ENCODE measurements at places on chromosomes 11 and 22. TPM values are rescaled to one million over a fixed set of nuclear protein-coding genes. Genes with fewer than 3 reads are reported as not detected.

DNA sequence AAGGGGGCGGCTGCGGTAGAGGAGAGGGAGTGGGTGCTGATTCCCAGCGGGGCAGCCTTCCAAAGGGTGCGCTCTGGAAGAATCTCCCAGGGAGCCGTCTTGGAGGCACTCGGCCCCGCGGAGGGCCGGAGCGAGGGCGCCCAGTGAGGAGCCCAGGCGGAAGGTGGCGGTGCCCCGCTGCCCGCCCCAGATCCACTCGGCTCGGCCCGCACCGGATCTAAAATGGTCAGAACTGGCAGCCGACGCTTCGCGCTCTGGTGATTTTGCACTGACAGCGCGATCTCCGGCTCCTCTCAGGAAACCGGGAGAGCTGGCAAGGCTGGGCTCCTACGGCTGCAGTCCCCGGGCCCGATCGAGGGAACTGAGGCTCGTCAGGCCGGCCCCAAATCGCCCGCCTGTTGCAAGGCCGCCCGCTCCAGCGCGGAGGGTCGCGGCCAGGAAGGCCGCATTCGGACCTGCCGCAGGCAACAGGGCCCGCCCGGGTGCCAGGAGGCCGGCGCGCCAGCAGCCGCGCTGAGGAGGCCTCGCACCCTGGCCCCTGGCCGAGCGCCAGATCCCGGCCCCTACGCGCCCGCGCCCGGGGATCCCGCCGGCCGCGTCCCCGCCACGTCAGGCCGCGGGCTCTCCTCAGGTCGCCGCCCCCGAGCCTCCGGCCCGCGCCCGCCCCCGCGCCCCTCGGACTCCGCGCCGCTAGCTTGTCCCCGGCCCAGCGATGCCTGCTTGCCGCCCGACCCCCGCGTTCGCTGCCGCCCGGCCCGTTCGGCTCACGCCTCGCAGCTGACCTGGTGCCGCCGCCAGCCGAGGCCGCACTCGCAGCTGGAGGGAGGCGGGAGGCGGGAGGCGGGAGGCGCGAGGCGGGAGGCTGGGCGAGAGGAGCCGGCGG lies at the start of gene KLHL22:
Gene KLHL22 (minus strand): TSS at position 818 of the 883 bp plus-strand sequence. CDS start 6,584 bp downstream, outside the sequence.
- DNase-seq = peak; percentile 38

Gene OR5M10
- not detected for total RNA-seq

DNA sequence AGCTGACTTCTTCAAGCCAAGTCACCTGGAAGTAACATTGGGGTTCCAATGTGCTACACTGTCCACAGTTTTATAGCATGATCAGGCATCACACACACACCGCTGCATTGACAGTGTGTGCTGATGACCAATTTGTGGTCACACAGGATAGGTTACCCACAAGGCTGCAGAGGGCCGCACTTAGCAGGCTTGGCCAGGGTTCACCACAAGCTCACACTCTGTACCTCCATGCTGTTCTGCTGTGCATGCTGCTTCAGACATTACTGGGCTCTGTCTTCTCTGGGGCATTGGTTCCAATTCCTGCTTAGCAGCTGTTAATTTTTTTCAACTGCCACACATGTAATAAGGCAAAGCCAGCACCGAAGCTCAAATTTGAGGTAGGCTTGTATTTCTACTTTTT lies 11.0 kb upstream of the NRIP3 start:
- peak; percentile 73 for DNase-seq

DNA sequence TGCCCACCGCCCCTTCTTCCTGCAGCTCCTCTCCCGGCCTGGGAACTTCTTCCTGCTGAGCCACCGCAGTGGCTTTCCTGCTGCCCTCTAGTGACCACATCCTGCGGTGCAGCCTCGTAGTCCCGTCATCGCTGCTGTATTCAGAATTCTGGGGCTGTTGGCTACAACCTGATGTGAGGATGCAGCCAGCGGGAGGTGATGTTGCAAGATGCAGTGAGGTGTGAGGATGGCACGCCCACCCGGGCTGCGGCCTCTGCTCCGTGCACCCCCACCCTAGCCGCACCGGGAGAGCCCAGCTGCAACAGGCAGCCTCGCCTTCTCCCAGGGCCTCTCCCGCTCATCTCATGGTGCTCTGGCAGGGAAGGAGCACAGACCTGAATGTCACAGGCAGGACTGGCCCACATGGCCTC lies 10.1 kb downstream of the CHST1 start:
- DNase-seq = peak; percentile 51

DNA sequence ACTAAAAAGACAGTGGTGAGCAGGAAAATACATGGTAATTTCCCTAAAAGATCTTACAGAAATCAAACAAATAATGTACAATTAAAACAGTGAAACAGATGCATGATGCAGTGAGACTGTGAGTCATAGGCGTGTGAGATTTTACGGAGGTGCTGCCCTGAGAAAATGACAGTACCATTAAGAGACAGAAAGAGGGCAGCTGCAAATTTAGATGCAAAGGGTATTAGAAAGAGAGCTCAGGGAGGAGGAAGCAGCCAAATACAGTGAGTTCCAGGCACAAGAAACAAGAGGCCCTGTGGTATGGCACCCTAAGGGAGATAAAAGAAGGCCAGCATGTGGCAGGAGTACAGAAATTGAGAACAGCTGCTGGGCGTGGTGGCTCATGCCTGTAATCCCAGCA lies 88.5 kb upstream of the FIBIN start:
- DNase-seq = peak; percentile 67

DNA sequence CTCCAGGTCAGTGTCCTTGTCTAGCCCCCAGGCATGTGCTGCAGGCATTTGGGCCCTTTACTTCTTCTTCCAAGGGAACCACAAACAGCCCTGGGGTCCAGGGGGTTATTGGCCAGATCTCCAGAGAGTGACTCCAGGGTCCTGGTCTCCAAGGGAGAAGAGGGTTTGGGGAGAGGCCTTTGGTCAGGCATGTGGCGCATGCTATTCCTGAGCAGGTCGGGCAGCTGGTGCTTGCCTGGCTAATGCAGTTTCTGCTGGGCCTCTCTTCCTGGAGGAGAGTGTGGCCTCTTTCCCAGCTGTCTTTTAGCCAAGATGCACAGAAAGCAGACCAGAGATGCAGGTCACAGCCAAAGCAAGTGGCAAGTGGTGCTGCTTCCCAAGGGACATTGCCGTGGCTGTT lies 3.8 kb upstream of the RFPL2 start:
- DNase-seq = no peak

DNA sequence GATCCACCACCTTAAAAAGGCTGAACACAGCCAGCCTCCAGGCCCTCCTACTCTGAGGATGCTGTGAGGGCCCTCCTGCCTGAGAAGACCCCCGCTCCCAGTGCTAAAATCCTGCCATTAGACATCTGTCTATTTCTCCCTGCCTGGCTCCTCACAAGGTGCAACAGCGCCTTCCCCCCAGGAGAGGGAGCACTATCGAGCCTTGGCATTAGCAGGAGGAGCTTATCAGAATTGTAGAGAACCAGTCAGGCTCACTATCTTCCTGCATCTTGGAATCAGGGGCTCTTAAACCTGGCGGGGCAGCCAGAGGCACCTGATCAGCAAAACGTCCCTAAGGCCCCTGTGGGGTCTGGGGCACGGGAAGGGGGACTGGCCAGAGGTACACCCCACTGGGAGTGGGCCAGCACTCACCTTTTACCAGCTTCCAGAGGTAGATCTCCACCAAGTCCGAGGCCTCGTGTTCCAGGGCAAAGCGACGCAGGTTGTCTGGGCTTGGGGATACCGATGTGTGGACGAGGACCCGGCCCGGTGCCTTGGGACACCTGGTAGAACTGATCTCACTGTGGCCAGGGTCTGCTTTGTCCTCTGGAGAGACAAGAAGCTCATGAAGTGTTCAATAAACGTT lies 28.7 kb downstream of the CHRDL2 start:
- peak; percentile 62 for DNase-seq

DNA sequence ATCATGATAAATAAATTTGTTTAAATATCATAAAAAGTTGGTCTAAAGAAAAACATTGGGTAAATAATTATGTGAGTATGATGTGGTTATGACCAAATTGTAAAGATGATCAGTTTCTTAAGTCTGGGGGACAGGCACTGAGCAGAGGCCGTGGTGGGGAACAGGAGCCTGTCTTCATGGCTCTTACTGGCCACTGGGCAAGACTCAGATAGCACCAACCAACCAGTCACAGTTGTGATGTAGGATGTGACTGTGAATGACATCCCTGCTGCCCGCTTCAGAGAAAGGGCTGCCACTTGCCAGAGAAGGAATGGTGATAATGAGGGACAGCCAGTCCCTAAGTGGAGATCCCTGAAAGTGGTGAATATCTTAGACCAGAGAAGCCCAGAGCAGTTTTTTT lies 7.0 kb downstream of the PTPRJ start:
- DNase-seq = no peak

GRCh38 chr11:37811349-37811748 lies 1213.3 kb upstream of the RAG2 start:
- no peak for DNase-seq

DNA sequence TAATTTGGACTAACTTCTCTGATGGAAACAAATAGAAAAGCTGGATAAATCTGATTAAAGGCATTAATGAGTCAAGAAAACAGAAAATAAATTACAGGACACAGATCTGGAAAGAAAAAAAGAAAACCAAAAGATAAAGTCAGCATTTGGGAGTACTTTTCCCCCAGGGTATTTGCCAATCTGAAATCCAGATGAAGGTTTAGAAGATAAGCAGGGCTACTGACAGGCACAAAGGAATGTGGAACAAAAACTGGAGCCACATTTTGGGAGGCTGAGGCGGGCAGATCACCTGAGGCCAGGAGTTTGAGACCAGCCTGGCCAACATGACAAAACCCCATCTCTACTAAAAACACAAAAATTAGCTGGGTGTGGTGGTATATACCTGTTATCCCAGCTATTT lies 57.2 kb downstream of the SBF2 start:
- DNase-seq = no peak

DNA sequence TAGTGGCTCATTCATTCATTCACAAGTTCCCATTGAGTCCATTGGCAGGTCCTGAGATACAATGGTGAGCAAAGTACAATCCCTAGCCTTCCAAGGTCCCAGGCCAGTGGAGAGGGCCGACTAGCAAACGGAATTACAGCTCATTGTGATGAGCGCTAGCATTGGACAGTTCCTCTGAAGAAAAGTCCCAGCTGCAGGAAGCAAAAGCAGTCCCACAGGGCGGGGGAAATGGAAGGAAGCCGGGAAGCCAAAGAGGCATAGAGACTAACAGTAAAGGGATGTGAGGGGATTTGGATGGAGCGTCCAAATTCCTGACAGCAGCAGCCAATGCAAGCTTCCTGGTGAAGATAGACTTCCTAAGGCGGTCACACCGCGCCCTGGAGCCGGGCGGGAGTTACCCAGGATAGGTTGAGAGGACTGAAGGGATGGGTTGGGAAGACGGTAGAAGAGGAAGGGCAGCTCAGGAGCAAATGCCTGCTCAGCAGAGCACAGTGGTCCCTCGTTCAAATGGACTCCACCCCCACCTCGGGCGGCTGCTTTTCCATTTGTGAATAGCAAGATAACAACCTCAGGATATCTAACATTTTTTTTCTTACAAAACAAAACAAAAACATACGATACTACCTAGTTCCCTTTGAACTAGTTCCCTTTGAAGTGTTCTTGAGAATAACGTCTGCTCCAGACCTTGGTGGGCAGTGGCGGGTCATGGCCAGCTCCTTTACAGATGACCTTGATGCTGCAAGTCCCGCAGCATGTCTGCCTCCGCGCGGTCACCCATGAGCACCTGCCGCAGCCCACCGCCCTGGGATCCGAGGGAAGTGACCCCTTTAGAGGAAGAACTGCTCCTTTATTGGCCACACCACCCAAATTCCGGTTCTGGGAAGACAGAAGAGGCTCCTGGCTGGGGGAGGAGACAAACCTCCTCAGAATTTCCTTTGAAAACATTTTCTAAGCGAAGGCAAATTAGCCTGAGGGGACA lies 132.9 kb downstream of the RASSF10 start:
- DNase-seq = no peak

Gene APOA1
- not detected for total RNA-seq

DNA sequence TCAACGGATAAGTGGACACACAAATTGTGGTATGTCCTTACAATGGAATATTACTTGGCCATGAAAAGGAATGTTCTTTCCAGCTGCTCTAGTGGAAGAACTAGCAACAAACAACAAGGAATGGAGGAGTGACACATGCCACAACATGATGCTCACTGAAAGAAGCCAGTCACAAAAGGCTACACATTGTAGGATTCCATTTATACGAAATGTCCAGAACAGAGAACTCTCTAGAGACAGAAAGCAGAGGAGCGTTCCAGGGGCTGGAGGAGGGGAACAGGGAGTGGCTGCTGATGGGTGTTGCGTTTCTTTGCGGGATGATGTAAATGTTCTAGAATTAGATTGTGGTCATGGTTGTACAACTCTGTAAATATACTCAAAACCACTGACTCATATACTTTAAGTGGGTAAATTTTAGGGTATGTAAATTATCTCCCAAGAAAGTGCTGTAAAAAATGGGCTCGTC lies 32.4 kb upstream of the PDGFB start:
- DNase-seq = peak; percentile 76

Gene MYBPC3
- total RNA-seq = not detected

Gene C11orf87
- total RNA-seq = not detected

Gene LRRC74B
- total RNA-seq = 0.11 TPM

DNA sequence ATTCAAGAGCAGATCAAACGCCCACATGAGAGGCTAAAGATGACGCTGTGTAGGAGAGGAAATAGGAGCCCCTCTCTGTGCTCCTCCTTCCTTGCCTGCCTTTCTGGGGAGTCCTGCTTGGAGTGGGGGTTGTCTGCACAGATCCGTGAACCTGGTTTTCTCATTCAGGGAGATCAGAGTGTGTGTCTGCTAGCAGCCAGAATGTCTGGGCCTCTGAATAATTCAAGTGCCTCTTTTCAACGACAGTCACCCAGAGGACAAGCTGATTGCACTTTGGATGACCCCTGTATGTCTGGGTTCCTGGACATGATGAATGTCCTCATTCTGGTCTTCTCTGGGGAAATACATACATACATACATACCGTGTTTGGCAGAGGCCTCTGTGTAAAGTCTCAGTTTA lies 592.5 kb upstream of the B3GAT1 start:
- no peak for DNase-seq

GRCh38 chr11:125182573-125182972 lies 18.0 kb downstream of the PKNOX2 start:
- DNase-seq = no peak

- no peak for DNase-seq
Observed at GRCh38 chr11:75478783-75479596, 46.0 kb upstream of the KLHL35 start.

DNA sequence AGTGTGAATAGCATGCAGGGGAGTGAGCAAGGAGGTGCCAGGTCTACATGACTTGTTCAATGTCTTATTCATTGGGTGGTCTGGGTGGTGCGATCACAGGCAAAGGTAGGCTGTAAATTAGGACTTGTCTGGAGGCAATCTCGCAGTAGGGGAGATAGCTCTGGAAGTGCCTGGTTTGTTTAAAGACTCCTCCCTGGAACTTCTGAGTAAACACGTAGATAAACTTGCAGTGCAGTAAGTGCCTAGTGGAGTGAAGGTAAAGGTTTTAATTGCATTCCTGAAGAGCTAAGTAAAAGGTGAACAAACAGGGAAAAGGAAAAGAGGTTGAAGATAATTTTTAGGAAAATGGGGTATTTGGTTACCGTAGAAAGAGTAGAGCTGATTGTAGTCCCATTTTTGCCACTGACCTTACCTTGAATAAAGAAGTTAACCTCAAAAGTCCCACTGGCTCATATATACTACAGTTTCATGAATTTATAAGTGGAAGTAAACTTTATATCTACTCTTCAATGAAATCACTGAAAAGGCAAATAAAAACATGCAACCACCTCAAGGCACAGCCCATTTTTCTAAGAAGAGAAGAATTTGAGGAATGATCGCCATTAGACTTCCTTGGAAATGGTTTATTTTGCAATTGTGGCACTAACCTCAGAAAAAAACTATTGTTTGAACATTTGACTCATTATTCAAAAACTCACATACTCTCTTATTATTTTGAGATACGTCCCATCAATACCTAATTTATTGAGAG lies 44.3 kb downstream of the AASDHPPT start:
- no peak for DNase-seq

Gene VWA5A
- total RNA-seq = 9.7 TPM

Gene RIN1
- total RNA-seq = 82.1 TPM

Data from LHCN-M2 (cell line).